Mesothelial cell of epicardium (in vitro differentiated cells): ENCODE measurements at places on chromosomes 13 and 19.

GRCh38 chr19:7925171-7925851 is 624 bp downstream of the CTXN1 start:
- DNase-seq, result peak; percentile 92

- DNase-seq, result no peak
Observed at GRCh38 chr13:51846756-51847155, 1.8 kb upstream of the TMEM272 start.

DNA sequence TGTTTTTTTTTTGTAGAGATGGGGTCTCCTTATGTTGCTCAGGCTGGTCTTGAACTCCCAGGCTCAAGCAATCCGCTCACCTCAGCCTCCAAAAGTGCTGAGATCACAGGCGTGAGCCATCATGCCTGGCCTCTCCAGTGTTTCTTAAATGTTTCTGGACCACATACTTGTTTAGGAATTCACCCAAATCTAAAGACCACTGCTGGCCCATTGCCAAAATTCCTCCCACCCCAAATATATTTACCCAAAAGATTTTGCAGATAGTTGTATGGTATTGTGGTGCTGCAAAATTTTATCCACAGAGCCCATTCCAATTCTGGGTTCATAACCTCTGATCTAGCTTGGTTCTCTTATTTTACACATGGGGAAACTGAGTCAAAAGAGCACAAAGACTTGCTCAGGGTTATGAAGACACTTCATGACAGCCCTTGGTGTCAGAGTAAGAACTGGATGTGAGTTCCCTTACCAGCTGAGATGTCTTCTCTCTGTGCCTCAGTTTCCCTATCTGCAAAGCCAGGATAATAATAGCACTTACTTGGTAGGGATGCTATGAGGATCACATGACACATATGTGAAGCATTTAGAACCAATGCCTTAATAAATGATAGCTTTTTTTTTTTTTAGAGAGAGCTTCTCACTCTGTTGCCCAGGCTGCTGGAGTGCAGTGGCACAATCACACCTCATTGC is 10.9 kb downstream of the NFILZ start:
- no peak for DNase-seq

DNA sequence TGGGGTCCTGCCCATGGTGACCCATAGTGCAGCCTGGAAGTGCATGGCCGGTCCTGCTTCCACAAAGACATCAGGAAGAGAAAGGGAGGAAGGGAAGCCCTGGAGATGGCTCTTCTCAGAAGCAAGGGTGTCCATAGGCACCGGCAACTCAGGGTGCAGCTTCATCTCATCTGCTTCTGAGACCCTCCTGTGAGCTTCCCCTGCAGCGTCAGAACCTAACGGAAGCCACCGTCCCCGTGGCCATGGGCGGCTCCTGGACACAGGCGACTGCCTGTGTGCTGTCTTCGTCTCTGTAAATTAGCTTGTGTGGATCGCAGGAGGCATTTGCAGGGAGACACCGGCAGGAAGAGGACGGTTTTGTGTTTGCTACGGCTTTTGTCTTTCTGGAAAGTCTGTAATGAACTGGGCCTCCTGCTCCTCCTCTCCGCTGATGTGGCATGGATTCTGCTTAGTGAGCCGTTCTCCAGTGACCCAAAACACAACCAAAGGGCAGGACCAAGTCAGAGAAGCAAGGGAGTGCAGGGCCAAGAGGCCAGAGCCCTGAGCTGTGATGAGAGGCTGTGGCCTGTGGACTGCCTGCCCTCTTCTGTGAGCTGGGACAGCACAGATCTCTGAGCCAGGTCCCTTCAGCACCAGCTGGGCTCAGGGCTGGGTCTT is 2.5 kb downstream of the ATP4B start:
- DNase-seq, result peak; percentile 11

- DNase-seq, result no peak
Observed at GRCh38 chr13:37226971-37227370, 121.5 kb upstream of the CSNK1A1L start.

- DNase-seq, result peak; percentile 69
Observed at GRCh38 chr19:5967994-5968430, 9.9 kb downstream of the RANBP3 start.

DNA sequence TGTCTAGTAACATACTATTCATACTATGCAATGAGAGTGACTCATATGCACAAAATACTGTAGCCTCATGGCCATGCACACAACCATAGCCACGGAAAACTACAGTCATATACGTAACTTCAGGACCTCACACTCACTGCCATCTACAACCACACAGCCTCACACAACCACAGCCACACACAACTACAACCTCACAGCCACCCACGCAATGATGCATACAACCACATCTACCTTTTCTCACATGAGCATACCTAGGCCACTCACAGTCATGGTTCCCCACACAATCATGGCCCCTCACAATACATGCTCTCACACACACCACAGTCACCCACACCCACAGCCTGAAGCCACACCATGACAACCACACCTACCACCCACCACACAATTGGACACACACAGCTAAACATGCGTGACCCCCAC is 8.7 kb upstream of the TNFSF14 start:
- DNase-seq, result no peak

GRCh38 chr13:70128098-70128497 is 19.8 kb upstream of the KLHL1 start:
- DNase-seq, result no peak

GRCh38 chr19:14416817-14417231 is 2.3 kb downstream of the DDX39A start:
- DNase-seq, result no peak

DNA sequence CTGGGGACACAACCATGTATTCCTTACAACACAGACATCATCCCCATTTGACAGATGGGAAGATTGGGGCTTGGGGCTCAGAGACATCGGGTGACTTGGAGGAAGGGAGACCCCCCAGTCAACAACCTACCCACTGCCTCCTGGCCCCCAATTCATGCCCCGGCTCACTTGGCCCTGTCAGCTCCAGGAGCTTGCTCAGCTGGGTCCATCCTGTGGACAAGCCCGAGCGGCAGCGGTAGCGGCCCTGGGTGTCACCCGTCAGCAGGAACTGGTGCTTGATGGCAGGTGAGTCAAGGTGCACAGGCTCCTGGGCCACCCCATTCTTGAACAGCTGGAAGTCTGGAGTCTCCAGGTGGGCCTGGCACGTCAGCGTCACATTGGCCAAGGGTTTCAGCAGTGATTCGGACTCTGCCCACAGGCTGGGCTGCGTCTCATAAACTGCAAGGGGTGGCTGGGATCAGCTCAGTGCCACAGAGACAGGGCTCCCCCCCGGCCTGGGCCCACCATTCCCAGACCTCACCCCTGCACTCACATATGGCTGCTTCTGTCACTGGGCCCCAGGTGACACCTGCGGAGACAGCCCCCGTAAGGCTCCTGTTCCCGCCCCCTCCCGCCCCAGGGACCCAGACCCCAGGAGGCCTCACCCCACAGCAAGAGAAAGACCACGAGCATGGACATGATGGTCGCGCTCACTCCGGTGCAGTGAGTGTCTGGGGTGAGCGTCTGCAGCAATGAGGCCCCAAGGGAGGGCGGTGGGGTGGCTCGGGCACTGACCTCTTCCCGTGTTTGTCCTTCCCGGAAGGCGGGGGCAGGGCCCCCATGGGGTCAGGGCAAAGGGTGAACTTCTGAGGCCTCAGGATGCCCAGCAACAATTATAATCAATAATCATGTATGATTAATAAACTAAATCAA is at the start of gene A1BG:
A1BG (minus strand) TSS at position 733 of the 912 bp plus-strand sequence; CDS start at position 678, 55 bp downstream.
- no peak for DNase-seq

GRCh38 chr13:50649211-50649610 is 194.3 kb downstream of the DLEU7 start:
- DNase-seq, result no peak

DNA sequence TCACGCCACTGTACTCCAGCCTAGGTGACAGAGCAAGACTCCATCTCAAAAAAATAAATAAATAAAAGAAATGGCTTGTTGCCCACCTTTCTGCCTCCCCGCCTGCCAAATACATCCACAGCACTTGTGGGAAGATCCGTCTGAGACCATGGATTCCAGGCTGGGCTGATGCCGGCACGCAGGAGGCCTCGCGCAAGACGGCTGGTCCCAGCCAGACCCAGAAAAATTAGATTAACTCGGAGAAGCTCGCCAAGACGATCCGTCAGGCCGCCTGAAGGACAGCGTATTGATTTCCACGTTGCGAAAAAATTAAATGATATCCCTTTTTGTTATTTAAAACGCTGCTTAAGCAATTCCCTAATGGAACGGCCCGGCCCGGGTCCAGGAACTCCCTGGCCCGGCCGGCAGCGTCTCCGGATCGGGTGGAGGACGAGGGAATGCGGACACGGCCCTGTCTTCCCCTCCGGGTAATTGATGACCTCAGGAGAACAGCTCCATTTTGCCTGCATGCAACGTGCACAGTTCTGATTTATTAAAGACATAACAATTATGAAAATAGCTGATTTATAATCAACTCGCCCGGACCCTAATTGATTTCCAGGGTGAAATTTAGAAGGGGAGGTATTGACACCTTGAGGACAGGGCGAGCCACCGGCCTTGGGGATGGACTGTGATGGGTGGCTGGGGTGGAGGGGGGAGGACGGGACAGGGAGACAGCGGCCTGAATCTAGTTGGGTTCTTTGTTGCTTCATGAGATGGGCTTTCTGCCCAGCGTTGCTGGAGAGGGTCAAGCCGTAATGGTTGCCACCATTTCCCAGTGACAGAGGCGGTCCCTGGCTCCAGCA is 52.1 kb downstream of the ZNRF4 start:
- no peak for DNase-seq

DNA sequence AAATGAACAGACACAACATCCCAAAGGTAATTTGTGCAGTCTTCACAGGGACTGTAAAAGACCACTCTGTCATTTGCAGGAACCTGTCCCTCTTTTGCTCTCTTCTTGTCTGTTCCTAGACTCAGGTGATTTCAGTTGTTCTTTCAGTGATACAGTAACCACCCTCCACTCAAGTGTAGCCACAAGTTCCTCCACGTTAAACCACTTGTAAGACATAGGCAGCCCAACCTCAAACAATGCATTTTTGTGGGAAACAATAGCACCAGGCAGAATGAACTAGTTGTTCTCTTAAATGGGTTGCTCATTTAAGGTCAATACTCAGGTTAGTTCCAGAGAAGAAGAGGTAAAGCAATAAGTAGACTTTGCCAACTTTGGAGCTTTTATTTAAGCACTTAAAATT is 359.4 kb downstream of the MZT1 start:
- no peak for DNase-seq

GRCh38 chr13:27014406-27015359 is 156.9 kb downstream of the USP12 start:
- DNase-seq, result peak; percentile 34
